Activated CD4-positive, alpha-beta T cell treated with anti-CD3 and anti-CD28 coated beads for 4 hours (primary cell): ENCODE measurements at places on chromosomes 6 and 20.

DNA sequence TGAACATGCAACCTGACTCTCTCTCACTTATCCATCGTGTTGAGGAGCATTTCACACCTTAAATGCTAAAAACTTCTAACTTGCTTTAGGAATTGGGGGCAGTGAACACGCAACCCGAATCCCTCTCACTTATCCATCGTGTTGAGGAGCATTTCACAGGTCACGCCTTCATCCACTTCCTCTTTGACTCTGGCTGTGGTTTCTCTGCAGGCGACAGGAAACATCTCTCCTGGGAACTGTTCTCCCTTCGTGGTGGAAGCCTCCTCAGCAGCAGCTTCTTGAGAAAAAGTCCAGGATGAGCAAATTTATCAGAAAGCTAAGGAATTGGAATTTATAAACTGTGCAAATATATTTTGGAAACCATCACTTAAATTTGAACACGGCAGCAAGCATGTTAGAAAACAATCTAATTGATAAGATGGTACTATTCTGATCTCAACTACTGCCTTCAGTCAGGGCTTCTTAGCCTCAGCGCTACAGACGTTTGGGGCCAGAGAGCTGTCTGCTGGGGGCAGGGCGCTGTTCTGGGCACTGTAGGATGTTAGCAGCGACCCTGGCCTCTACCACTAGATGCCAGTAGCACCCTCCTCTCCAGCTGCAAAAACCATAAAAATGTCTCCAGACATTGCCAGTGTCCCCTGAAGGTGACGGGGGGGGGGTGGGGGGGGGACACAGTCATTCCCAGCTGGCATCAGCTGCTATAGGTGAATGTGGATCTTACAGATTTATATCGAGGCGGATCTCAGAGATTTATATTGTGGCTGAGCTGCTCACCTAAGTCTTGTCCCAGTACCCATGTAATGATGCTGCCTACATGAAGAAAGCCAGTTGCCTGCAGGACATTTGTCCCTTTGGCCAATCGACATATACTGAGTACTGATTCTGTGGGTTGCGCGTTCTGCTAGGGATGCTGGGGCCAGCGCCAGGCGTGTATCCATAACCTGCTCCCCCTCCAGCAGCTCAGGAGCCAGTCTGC lies 26.2 kb downstream of the CTCFL start:
- no peak for DNase-seq

GRCh38 chr6:132282696-132283095 lies 118.6 kb downstream of the MOXD1 start:
- DNase-seq, result no peak

GRCh38 chr6:70857387-70858077 lies 99.3 kb downstream of the B3GAT2 start:
- DNase-seq, result no peak

DNA sequence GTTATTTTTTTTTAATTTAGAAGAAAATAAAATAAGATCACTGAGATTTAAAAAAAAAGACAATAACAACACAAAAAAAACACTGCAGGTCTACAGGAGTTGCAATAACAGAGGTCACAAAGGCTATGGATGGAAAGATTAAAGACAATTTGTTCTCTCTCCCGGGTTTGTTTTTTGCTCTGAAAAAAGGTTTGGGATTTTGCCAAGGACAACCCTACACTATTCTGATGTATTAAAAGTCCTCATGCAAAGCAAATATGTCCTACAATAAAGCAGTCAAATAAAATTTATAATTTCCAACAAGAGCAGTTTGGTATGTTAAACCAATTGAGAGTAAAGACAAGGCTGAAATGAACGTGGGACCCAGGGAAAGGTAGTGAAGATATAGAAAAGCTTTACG lies 55.6 kb downstream of the PTPRK start:
- no peak for DNase-seq

DNA sequence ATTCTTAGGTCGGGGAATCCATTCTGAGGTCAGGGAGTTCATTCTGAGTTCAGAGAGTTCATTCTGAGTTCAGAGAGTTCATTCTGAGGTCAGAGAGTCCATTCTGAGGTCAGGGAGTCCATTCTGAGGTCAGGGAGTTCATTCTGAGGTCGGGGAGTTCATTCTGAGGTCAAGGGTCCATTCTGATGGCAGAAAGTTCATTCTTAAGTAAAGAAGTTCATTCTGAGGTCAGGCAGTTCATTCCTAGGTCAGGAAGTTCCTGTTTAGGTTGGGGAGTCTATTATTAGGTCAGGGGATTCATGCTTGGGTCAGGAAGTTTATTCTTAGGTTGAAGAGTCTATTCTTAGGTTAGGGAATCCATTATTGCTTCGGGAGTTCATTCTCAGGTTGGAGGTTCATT lies 16.5 kb upstream of the NXT1 start:
- DNase-seq, result no peak

DNA sequence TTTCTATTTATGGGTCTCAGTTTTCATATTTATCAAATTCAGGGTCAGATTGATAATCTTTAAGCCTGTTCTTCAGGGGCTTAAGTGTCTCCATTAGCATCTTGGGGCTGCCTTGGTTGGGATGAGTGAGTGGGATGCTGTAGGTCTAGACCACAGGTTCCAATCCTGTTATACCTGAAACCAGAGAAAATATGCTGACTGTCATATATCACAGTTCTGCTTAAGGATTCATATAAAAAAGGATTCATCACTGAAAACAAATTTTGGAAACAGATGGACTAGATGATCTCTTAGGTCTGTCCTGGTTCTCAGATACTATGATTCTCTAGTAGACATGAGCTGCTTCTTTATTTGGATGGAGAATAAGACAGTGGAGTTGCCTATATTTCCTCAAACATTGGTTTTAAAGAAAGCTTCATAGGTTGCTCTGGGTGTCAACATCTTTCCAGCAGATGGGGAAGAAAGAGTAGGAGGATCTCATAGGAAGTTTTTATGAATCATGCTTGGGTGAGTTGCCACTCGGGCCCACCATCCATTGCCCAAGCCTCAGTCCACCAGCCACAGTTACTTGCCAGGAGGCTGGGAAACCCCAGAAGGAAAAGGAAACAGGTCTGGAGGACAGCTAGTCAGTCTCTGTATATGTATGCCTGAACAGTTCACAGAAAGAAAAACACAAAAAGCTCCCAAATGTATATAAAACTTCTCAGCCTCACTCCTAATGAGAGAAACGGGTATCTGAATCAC lies 42.9 kb upstream of the MAP7 start:
- DNase-seq, result no peak

DNA sequence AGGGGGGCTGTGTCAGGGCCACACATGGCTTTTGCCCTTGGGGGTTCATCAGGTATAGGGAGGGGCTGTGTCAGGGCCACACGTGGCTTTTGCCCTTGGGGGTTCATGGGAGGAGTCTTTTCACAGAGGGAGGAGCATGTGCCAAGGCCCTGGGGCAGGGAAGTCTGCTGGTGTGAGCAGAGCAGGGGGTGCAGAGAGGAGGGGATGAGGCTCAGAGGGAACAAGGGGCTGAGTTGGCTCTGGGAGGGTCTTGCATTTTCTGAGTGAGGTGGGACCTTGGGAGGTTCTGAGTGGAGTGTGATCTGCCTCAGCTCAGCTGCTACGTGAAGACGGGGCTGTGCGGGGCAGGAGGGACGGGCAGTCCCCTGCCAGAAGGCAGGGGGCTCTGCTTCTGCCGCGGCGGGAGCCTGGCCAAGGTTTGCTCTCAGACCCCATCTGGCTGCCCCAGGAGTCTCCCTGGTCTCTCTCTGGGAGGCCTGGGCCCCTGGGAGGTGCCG lies 6.0 kb upstream of the SOX18 start:
- no peak for DNase-seq
